ENCODE measurements at places on chromosomes 2 and 18.

DNA sequence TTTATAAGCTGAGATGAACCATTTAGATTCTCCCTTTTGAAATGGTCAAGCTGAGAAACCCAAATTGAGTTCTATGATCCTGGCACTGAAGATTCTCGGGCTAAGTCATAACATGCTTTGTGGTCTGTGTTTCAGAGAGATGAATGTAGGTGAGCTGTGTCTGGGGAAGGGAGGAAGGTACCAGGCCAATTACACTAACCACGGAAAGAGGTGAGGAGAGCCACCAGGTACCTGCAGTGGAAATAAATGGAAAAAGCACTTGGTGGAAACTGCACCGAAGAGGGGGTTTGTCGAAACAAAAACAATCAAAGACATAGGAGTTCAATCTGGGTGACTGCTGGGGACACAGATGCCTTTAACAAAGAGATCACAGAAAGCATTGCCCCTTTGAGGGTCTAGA, 963 bp upstream of the MRPL44 start:
- DNase-seq: no peak

DNA sequence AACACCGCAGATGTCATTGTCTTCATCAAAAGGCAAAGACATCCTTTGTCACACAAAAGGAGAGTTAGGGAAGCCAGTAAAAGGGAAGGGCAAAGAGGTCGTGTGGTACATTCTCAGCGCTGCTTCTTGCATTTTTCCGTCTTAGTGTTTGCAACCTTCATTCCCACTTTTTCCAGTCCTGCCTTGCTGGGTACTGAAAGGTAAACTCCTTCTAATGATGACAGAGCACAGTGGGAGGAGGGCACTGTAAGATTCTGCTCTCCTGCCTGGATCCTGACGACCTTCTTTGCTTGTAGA, 424.3 kb upstream of the MEX3C start:
- DNase-seq: no peak

DNA sequence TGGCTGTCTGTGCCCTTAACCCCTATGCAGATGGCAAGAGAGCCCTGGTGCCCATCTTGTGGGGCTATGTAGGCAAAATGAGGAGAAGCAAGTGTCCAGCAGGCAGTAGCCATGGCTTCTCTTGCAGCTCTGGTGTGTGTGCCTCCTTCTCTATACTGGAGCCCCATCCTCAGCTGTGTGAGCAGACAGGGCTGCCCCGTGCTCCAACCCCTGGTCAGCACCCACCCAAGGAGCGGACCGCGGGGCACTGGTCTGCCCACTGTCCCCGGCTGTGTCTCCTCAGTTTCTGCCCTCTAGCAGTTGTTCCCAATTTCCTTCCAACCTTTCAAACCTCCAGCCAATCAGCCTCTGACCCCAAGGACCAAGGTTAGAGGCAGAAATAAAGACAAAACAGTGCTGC, 134.9 kb upstream of the GLI2 start:
- DNase-seq: no peak

DNA sequence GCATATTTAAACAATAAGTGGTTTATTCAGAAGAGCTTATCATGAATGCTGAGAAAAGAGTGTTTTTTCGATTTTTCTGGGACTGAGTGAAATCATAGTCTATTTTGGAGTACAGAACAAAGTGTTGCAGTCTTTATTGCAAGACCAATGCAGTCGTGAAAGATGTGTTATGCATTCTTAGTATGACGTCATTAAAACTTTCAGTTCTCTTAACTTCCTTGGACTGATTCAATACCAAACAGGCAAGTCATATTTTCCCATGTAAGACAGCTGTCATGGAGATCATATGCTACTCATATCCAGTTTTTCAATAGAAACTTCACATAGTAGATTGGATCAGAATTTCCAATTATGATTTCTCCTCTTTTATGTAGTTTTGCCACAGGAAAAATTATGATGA, 92.6 kb downstream of the RIT2 start:
- DNase-seq: peak; percentile 62

DNA sequence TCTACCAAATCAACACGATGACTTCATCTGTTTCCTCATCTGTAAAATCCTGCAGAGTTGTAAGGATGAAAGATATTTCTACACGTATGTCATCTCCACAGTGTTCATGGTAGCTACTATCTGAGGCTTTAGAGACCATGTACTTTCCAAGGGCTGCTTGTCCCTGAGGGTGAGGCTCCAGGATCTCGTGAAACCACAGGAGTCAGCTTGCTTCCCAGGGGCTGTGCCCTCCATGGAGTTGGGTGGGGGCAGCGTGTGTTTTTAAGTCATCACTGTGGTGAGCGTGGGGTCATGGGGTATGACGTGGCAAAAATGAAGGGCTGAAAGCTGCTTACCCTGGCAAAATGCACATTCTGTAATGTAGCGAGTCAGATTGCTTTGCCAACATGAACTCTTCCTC, 81.6 kb downstream of the ASAP2 start:
- DNase-seq: no peak

GRCh38 chr2:96116424-96116878, at the start of gene ADRA2B:
Gene ADRA2B, minus strand, starts transcription at chr2:96116571. Its CDS starts 422 bp downstream, at chr2:96116149.
- no peak for DNase-seq

DNA sequence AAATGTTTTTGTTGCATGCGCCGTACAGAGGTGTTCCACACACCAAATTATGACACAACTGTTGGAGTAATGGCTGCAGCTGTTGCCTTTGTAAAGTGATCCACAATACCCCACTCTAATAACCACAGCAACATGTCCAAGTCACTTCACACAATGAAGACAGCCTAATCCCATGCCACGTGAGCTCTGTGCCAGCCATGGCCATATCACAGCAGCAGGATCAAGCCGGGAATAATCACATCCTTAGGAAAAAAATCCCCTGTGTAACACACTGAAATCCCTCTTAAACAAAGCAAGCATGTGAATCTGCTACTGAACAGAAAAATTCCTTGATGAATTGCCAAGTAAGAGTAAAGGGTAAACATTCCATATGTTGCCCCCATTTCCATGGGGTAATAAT, 179.5 kb upstream of the PARD3B start:
- no peak for DNase-seq

- no peak for DNase-seq
Observed at GRCh38 chr2:9021563-9022211, 18.2 kb upstream of the MBOAT2 start.

DNA sequence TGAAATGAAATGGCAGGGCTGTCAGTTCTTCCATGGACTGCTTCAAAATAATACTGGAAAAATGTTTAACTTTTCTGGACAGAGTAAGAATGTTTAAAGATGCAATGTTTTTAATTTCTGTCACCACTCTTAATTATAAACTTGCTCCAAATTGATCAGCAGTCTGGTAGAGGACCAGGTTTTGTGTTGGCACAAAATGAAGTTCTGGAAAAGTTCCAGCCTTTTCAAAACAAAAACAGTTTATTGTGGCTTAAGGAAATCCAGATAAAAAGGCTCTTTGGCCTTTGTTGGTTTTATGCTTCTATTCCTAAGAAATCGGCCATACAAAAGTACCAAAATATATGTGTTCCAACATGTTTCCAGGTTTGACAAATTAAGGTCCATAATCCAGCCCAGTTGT, 48.8 kb downstream of the PTRHD1 start:
- DNase-seq: no peak

GRCh38 chr2:86706220-86706619, 13.9 kb upstream of the RMND5A start:
- no peak for DNase-seq

DNA sequence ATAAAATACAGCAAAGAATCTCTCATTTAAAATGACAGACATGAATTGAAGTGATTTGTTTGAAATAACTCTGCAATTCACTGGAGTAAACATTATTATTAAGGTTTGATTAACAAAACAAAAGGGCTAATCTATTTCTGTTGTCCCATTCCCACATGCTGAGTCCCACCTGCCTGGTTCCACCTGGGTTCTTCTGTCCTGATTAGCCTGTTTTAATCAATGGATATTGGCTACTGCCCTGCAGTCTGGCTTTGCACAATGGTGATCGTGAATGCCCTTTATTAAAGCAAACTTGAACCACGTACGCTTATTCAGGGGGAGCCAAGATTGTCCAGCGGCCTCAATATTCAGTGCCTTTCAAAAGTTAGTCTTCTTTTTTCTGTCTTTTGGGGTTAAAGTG, 72.8 kb upstream of the CDH19 start:
- DNase-seq: no peak

GRCh38 chr2:231680285-231680991, 27.9 kb upstream of the PTMA start:
- DNase-seq: no peak

- DNase-seq: no peak
Observed at GRCh38 chr2:220894069-220894468, 678.0 kb downstream of the EPHA4 start.

- no peak for DNase-seq
Observed at GRCh38 chr2:53445383-53446070, 322.1 kb upstream of the CHAC2 start.

DNA sequence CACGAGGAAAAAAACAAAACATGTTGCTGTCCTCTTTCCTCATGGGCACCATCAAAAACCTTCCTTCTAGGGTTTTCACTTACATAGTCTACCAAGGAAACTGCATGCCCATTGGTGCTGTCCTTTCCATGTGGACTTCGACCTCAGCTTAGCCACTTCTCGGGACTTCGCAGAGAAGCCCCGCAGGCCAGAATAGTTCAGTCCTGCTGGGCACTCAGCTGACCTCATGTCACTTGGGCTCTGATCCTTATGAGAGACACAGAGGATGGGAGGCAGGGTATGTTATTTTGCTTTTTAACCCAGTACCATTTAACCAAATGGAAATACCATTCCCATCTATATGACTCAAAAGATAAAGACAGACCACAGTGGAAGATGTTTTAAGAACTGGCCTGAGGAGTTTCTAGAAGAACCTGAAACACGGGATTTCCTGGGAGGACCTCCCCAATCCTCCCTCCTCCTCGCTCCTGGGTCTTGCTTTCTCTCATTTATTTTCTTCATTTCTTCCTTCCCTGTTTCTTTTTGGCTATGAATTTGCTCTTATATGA, 28.4 kb downstream of the AAK1 start:
- no peak for DNase-seq

DNA sequence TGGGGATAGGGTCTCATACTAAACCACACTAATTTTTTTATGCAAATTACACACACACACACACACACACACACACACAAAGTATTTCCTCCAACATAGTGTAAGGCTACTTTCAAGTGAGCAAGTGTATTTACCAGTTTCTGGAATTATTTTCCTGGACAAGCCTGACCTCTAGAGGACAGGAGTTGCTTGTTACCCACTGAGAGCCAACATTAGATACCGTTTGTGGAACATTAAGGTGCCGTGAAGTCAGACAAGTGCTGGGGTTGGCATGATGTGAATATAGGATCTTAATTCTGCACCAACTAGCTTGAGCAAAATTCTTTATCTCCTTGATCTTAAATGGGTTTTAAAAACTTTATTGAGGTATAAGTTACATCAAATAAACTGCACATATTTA, 39.3 kb upstream of the SERPINB2 start:
- DNase-seq: peak; percentile 59

GRCh38 chr2:99988599-99988998, 153.8 kb downstream of the AFF3 start:
- no peak for DNase-seq

DNA sequence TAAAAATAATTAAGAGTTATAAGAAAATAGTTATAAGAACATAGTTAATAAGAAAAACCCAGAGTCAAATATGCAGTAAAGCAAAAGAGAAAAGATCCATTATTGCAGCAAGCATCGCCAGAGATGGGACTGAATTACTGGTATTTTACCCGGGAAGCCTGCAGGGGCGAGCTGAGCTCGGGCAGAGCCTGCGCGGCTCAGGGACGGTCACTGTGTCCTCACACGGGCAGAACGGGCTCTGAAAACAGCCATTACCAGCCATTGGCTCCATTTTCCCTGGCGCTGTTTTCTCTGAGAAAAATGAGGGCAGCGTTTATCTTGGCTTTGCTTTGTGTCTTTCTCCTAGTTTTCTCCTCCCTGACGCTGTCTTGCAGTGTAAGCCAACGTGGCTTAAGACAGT, 95.3 kb upstream of the ALKAL2 start:
- no peak for DNase-seq

GRCh38 chr2:25445464-25445863, 103.7 kb upstream of the DNMT3A start:
- no peak for DNase-seq

DNA sequence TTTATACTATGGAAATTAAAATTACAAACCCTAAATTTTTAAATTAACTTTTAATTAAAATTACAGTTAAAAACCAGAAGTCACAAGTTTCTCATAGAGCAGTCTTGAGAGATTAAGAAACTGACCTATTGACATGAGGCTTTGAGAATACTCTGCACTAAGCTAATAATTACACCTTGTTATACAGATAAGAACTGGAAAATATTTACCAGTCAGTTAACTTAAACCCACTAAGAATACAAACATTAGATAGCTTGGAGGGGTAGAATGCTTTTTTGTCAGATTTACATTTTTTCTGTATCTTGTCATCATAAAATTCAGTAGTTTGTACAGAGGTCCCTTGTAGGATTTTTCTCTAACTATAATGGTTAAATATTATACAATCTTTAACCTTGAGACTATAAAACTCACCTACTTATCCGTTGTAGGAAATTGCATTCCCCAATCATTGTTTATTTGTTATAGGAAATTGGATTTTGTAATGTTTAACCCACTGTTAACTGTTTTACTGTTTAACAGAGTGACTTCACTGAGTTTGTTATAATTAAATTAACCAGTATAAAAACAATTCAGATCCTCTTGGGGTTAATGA, 219.7 kb upstream of the PKDCC start:
- DNase-seq: no peak

DNA sequence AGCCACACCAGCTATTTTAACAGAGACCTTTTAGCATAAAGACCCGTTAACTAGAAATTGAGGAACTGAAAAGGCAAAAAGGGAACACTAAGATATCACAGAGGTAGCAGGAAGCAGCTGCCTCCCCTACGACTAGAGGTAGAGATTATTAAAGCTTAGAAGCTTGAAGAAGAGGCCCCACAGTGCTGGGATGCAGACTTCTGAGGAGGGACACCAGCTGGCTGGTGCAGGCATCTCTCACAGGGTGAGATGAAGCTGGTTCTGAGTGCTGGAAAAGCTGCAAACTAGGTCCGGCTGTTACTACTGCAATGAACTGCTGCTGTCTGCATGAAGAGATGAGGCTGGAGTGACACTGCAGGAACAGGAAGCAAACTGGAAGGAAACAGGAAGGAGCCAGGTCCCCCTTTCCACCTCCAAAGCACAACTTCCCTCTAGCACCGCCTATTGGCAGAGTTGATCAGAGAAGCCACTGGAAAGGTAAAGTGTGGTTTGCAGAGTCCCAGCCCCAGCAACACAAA, 61.2 kb upstream of the MRPS9 start:
- peak; percentile 91 for DNase-seq

- peak; percentile 96 for DNase-seq
Observed at GRCh38 chr18:61972389-61973264, 79.8 kb upstream of the RNF152 start.

GRCh38 chr2:96687266-96687665, 44.7 kb downstream of the FER1L5 start:
- DNase-seq: no peak

Data from MV-4-11 (cell line).